ENCODE measurements at places on chromosomes 6 and 20.

DNA sequence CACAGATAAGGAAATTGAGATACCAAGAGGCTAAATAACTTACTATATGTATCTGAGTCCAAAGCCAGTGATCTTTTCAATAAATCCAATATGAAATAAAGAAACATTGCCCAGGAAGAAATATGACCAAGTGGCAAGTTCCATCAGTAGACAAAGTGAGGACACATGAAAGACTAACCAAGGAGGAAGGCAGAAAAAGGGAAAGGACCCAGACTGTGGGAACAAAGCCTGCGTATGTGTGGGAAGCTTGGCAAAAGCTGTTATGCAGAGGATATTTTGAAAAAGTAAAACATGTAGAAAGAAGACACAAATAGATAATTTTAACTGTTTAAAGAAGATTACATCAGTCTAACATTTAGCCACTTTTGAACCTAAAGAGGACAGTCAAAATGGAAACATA, 264.4 kb upstream of the PRDM1 start:
- no peak for DNase-seq

- DNase-seq, result no peak
These were observed 20.9 kb upstream of the SPO11 start for GRCh38 chr20:57308451-57309271.

GRCh38 chr6:134381959-134382358, 64.0 kb upstream of the SGK1 start:
- no peak for DNase-seq

DNA sequence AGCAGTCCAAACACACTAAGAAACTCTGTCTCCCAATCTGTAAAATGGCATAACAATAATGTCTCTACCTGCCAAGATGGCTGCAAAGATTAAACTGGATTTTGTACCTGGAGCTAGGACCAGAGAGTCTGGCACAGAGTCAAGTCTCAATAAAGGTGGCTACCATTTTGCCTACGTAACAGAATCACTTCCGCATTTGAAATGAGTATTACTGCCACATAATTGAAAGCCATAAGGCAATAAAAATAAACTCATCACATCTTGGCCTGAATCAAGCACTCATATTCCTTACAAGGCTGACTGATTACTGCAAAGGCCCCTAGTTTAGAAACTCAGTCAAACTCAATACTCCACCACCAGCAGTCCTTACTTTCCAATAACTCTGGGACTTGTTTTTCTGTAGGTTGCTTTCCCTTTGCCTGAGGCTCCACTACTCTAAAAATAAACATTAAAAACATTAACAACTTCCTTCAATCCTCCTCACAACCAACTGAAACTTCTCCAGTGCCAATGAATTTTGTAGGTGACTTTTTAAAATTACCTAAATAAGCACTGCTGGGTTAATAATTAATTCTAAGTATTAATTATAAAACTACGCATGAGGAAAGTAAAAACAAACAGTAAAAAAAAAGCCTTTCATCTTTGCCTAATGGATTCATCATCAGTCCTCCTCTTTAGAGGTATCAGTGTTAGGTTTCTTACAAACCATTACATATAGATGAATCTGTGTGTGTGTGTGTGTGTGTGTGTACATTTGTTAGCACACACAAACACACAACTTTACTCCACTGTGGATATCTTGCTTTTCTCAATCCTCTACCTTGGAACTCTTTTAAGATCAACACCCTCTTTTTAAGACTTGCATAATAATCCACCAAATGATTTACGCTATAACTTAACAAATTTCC, 3.7 kb downstream of the KIF16B start:
- no peak for DNase-seq

DNA sequence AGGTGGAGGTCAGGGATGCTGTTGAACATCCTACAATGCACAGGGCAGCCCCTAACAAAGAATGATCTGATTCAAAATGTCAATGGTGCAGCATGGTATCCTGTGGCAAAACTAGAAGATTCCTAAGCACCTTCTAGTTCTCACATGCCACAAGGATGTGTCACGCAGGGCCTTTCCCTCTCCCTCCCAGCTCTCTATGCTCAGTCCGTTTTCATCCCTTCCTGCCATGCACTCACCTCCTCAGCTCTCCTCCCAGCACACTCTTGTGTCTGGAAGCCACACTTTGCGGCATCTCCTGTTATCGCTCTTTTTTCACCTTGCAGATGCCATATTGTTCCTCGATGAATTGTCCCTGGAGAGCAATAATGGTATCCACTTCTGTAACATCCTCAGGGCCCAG, 263.4 kb downstream of the CDC5L start:
- DNase-seq, result no peak

DNA sequence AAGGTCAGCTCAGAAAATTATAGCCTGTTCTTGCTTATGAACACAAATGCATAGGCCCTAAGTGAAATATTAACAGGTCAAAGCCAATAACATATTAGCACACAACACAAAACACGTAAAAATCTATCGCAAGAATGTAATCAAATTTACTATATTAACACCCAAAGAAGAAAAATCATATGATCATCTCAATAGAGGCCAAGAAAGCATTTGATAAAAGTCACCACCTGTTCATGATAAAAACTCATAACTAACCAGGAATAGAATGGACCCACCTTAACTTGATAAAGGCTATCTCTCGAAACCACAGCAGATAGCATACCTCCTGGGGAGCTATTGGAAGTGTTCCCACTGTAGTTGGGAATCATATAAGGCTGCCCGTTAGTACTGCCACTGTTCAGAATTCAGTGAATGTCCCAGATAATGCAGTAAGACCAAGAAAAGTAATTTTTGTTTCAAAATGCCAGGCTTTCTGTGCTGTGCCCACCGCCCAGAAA, 21.6 kb downstream of the POFUT1 start:
- DNase-seq, result no peak

DNA sequence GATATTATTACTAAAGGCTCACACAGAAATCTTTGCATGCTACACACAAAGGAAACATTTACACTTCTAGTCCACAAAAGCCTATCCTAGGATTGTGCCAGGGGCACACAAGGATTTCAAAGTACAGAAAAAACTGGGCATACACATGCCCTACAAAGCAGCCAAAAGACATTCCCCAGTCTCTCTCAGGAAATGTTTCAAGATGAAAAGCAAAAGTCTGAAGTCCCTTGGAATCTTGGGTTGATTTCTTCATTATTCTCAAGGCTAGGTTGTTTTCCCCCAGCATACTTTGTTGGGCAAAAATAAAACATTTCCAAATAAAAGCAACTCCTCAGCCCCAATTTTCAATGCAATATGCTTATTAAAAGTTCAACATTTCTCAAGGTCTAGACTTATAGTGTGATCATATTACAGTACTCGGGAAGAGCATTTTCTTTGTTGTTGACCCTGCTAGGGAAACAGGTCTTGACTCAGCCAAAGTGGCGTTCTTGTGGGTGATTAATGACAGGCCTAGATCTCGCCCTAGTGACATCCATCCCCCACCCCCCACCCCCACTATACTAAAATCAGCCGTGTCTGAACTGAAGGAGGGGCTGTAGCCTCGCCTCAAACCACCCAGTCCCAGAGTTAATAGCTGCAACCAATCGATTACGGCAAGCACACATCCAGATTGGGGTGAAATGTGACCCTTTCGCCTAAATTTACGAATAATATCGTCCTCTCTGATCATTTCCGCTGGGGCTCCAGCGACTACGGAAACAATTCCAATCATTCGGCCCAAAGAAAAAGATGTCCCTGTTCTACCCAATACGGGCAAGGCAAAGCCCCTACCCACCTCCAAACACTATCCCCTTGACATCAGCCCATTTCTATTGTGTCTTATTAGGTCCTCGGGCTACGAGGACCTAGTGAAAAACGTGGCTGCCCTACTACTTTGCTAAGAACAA, 1.4 kb downstream of the AKIRIN2 start:
- no peak for DNase-seq

- no peak for DNase-seq
These were observed 27.9 kb downstream of the TXNDC5 start for GRCh38 chr6:7882505-7883257.

GRCh38 chr6:44042261-44042988, 84.8 kb downstream of the MRPL14 start:
- no peak for DNase-seq

DNA sequence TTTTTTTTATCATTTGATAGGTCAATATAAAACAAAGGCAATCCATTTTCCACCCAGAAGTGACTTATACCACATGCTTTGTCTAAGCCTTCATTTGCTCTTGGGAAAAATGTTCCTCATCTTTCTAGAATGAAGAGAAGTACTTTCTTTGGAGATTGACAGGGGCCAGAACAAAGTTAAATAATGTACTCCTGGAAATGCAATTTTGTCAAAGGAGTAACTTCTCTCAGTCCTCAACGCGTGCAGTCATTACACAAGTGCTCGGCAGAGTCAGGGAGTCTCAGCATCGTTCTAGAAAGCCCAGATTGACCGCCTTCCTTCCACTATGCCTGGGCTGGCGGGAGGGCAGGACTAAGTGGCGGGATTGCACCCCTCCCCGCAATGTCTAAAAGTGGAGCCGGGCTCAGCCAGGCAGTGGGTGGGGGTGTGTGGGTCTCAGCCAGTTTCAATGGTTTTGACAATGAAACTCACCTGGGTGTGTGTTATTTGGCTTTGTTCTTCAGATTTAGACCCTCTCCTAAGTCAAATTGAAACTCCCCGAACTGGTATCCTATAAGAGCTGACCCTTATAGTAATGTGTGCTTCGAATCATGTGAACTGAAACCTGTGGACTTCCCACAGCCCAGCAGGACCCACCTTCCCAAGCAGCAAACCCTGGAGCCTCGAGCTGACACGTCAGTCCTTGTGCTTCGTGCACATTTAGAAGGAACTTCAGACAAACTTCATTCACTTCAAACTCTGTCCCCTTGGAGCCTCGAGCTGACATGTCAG, 63.2 kb upstream of the DUSP22 start:
- no peak for DNase-seq

GRCh38 chr20:37697314-37697713, 3.5 kb downstream of the CTNNBL1 start:
- peak; percentile 69 for DNase-seq

GRCh38 chr6:146543211-146543939, at the start of gene RAB32:
Gene RAB32, plus strand, starts transcription at chr6:146543833. Its CDS starts 39 bp downstream, at chr6:146543872.
- no peak for DNase-seq

- no peak for DNase-seq
These were observed 6.1 kb upstream of the DSN1 start for GRCh38 chr20:36779656-36780025.

- no peak for DNase-seq
These were observed 28.9 kb upstream of the PNRC1 start for GRCh38 chr6:89051676-89052075.

DNA sequence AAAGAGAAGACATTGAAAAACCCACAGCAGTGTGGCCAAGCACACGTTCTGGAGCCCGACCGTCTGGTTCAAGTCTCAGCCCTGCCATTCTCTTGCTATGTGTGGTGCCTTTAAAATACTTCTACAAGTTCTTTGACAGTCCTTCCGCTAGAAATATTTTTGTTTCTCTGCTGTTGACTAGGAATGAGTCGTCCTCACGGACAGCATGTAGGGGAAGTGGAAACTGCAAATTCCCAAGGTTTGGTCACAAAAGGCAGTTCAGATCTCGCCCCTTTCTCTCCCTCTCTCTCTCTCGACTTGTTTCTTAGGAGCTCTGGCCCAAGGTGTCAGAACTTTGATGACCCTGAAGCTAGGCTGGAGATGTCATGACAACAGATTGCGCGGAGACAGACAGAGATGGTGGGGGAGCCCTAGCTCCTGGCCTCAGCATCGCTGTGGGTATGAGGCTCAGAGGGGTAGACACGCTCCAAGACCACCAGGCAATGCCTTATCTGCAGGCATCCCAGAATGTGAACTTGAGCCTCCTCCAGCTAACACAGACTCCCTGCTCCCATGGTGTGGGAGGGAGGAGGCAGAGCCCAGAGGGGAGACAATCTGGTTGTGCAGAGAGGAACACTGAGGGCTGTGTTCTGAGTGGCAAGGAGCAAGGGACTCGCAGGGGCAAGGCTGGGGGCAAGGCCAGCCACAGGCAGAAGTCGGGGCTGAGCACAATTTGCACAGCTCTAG, 368.9 kb upstream of the SULF2 start:
- no peak for DNase-seq

GRCh38 chr6:85436939-85437495, 12.9 kb upstream of the NT5E start:
- no peak for DNase-seq

- DNase-seq, result no peak
These were observed 23.1 kb downstream of the ALDH5A1 start for GRCh38 chr6:24517659-24518543.

DNA sequence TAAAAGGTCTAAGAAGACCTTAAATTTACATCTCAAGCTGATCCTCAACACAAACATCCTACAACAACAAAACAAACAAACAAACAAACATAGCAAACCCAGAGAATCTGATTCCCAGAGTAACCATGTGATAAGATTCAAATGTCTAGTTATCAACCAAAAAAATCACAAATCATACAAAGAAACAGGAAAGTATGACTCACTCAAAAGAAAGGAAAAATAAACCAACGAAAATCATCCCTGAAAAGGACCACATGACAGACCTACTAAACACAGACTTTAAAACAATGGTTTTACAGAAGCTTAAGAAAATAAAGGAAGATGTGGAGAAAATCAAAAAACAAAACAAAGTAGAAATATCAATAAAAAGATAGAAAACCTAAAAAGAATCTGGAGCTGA, 18.1 kb downstream of the VNN1 start:
- no peak for DNase-seq

- no peak for DNase-seq
These were observed 202.7 kb upstream of the MARCKS start for GRCh38 chr6:113654396-113654795.

DNA sequence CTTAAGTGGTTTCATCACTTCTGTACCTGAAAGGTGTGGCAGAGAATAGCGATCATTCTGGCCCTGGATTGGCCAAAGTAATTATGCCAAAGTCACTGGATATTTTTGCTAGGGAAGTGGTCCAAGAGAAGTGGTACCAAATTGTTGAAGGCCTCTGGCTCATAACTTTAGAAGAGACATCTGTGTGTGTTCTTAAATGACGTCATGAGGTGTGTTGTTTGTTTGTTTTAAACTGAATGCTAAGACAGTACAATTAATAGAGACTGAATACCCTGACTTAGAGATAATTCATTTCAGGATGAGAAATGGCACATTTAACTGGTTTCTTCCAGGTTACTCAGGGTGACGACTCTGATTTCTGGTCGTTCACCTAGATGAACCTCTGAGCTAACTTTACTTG, 3.3 kb downstream of the VAPB start:
- DNase-seq, result no peak

DNA sequence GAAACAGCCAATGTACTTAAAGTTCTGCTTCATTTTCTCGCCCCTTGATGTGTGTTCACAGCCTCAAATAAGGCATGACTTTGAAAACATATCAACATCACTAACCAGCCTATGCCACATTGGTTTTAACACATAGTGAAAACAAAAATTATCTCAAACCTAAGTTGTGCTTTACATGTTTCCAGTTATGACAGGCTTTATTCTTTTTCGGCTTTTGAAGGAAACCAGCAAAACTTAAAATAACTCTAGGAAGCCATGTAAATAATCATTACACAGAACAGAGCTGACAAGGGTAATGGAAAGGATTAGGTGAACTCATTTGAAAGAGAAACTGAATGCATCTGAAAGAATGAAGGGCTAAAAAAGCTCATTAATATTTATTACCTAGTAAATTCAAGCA, 42.1 kb downstream of the BMP5 start:
- DNase-seq, result no peak

- no peak for DNase-seq
These were observed 104.9 kb upstream of the SLC22A23 start for GRCh38 chr6:3561725-3562124.

GRCh38 chr6:150752409-150752808, 113.1 kb upstream of the MTHFD1L start:
- no peak for DNase-seq
